ENCODE measurements at places on chromosomes 6 and 20. TPM values are rescaled to one million over a fixed set of nuclear protein-coding genes. Genes with fewer than 3 reads are reported as not detected.

SESN1 gene
- 12.8 TPM for total RNA-seq

CST9 gene
- total RNA-seq, result not detected

BPIFB4 gene
- total RNA-seq, result not detected

SEMG1 gene
- 0.81 TPM for total RNA-seq

PROKR2 gene
- total RNA-seq, result 0.74 TPM

C20orf141 gene
- not detected for total RNA-seq

MYBL2 gene
- total RNA-seq, result 76.2 TPM
